ENCODE measurements at places on chromosomes 2 and 18.
A peak's percentile ranks its signal among the peaks of the same experiment; 100 is the strongest.

GRCh38 chr2:75539955-75540716, 20.6 kb downstream of the EVA1A start:
- peak; percentile 65 for DNase-seq

DNA sequence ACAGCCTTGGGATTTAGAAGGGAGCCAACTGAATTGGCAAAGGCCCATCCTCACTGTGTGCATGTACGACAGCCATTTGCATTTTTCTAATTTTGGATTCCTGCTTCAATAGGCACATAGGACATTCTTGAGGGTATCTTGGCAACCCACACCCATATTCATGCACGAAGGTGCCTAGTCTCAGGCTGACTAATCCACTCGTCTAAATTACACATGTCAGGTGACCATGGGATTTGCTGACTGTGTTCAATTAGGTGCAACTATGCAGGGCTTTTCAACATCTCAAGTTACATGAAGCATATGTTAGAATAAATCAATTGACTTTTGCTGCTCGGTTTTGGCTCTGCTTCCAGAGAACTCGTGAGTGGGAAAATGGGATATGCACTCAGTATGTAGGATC, 249.7 kb downstream of the SP3 start:
- DNase-seq = no peak

DNA sequence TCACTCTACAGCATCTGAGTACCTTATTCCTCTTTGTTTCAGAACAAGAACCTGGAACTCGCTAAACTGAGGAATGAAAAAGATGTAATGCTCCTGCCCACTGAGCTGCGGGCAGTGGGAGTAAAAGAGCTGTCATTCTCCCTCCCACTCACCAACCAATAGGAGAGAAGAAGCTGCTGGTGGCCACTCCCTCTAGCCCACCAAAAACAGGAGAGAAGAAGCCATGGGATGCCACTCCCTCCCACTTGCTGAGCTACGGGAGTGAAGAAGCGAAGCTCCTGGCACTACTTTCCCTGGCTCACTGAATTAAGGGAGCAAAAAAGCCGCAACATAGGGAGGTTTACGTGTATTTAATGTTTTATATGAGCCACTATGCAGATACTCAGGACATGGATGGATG, 53.7 kb downstream of the RIT2 start:
- DNase-seq = no peak

GRCh38 chr2:201916565-201916964, 110.2 kb downstream of the CDK15 start:
- no peak for DNase-seq

DNA sequence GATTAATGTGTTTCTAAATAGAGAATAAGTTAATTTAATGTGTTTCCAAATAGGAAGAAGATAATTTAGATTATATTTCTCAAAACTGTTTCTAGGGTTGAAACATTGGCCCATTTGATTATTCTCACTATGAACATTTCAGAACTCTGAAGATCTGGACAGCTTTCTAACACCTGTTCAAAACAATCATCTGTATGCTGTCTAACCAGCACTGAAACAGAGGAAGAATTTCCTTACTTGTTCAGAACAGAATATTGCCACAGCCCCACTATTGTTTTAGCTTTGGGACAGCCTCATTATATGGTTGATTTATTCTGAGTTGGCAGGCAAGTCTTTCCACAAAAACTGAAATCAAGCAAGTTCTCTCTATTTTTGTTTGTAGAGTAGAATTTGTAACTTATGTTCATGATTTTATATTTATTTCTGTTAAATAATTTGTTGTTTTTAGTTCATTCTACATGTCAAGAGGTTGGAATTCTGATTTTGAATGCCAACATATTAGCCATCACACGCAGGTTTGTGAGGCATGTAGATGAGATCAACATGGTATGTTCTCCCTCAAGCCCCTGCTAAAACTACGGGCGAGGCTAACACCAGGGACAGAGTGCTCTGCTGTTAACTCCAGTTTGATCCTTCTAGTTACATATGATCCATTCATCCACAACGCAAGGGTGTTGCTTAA, 11.2 kb downstream of the IL18RAP start:
- no peak for DNase-seq

DNA sequence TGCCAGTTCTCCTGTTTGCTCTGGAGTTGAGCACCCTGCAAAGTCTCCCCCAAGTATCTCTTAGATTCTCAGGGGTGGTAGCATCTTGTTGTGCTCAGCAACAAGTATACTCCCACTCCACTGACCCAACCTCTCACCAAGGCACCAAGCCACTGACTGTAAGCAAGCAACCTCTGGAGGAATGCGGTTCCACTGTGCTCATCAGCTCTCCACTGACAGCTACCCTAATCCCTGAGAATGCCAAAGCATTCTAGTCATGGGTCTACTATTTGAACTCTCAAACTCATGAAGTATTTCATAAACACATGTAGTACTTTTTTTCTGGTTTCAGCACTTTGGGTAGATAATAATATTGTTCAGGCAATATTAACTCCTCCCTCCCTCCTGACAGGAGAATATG, 170.0 kb downstream of the EPHA4 start:
- no peak for DNase-seq

Measured in left hindlimb (tissue), 1 donor.